Dermis blood vessel endothelial cell (primary cell): ENCODE measurements at places on chromosomes 16 and 17.

DNA sequence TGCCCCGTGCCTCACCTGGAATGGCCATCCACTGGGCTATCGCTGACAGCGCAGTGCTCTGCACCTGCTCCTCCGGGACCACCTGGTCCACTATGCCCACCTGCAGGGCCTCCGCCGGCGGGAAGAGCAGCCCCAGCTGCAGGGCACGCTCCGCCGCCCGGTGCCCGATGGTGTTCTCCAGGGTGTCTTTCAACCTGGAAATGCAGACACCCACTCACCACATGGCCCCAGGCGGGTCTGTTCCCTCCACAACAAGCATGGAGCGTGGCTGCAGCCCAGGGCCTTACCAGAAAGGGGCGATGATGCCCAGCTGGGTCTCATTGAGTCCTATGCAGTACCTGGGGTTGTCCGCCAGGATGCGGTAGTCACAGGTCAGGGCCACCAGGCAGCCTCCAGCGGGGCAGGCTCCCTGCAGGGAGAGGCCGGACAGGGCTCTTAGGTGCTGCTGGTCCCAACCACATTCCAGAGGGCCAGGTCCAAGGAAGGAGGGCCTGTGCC, 6.8 kb downstream of the DNASE1L2 start:
- DNase-seq, result no peak

GRCh38 chr17:27489045-27489715, 32.9 kb downstream of the KSR1 start:
- DNase-seq, result no peak

GRCh38 chr16:77825196-77825595, 36.8 kb downstream of the VAT1L start:
- DNase-seq, result no peak

DNA sequence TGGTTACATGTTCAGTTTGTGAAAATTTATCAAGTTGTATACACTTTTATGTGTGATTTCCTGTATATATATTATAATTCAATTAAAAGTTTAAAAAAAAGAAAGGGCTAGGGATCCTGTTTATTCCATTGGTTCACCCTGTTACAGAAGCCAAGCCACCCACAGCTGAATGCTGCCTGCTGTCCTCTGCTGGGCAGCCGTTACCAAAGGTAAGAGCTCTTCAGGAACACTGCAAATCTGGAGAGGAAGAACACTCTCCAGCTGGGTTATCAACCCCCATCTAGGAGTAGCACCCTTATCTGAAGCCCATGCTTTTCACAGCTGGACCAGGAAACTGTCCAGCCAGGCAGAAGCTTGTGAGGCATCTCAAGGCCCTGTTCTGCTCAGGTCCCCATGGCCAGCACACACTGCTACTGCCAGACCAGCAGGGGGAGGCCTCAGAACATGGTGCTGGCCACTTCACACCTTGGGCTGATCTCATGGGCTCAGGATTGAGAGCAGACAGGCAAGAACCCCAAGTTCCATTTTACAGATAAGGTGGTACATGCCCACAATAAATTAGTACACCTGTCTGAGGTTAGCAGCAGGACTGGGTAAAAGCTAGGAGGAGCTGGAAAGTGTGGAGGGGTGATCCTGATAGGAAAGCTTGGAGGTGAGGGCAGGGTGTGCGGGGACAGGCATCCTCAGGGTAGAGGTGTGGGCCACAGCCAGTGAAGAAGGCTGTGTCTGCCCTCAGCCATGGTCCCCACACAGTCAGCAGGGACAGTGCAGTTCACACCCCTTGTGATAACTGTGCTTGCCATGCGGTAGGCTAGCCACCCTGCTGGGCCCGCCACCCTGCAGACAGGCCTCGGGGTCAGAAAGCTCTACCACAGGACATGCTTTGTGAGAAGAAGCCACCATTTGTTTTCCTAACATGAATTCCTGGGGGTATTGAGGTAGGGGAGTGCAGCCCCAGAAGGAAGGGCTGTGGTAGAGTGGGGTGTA, 54.3 kb upstream of the SREBF1 start:
- DNase-seq, result peak; percentile 87

GRCh38 chr17:18950944-18951905, 740 bp upstream of the SLC5A10 start:
- DNase-seq, result no peak

- no peak for DNase-seq
Measured at GRCh38 chr16:9484881-9485280, 393.4 kb downstream of the HAPSTR1 start.
